Breast epithelium (tissue), 4 donors: ENCODE measurements at places on chromosomes 7 and 10.
A peak's percentile ranks its signal among the peaks of the same experiment; 100 is the strongest.

DNA sequence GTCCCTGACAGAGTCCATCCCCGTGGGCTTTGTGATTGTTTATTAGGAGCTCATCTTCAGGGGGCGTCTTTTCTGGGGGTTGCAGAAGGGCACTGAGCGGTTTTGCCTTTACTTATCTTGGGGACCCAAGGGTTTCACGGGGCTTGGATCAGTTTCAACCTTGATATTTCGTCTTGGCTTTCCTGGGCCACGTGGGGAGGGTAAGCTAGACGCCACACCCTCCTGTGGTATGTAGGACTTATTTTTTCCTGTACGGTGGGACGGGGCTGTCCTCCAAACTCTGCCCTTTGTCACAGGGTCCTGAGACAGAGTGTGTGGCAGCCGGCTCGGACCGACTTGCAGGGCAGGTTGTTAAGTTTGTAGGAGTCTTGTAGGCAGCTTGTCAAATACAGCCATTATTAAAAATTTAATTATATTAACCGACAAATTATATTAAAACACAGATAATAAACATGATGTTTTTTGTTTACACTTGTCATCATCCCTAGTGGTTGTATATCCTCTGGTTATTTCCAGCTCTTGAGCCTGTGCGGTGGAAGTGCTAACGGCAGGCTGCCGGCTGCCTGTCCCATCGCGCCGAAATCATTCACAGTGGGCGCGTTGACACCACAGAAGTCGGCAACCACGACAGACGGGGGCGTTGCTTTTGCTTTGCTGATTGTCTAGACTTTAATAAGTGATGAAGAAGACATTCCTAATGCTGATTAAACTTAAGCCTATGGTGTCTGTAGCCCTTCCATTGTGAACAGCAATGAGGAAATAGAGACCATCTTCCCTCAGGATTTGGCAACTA lies 193.2 kb downstream of the DNAJB6 start:
- peak; percentile 30 for DNase-seq

GRCh38 chr7:38129162-38129561 lies 48.9 kb upstream of the STARD3NL start:
- no peak for DNase-seq

DNA sequence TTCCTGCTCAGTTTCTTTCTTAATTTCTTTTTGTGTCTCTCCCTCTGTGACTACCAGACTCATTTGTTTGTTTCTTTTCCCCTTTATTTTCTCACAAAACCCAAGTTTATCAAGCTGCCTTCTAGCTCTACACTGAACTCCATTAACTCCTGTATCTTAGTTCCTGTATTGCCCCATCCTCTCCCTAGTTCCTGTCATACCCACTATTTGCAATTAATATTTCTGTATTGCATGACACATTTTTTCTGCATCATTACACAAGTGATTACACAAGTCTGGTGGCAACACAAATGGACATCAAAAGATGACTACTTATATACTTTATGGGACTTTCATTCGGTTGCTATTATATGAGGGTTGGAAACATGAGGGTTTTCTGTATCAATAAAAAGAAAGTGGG lies 26.9 kb upstream of the OR9A4 start:
- DNase-seq = no peak

- no peak for DNase-seq
Measured at GRCh38 chr7:77954773-77955555, 156.4 kb downstream of the PHTF2 start.

GRCh38 chr7:130461272-130461671 lies 20.5 kb upstream of the CEP41 start:
- no peak for DNase-seq

DNA sequence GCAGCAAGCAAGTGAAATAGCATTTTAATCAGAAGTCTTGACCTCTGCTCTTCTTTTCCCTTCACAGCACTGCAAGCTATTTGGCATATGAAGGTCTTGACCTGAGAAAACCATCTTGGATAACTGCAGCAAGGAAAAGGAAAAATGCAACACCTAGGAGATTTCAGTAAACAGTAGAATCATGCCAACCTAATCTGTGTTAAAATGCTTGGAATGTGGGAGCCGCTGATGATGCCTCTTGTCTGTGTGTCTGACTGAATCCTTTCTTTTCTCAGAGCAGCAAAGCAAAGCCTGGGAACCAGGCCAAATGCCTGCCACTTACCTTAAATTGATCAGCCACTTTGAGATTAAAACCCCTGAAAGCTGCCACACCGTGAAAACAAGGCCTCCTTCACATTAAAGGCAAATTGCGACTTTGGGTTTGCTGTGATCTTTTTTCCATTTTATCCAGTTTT lies 80.4 kb upstream of the CDK6 start:
- DNase-seq = no peak

GRCh38 chr7:80313067-80313626 lies 178.5 kb downstream of the GNAI1 start:
- DNase-seq = no peak

- no peak for DNase-seq
Measured at GRCh38 chr10:45235798-45236220, 79.6 kb downstream of the OR13A1 start.

- DNase-seq = no peak
Measured at GRCh38 chr7:80161466-80161865, 26.8 kb downstream of the GNAI1 start.

DNA sequence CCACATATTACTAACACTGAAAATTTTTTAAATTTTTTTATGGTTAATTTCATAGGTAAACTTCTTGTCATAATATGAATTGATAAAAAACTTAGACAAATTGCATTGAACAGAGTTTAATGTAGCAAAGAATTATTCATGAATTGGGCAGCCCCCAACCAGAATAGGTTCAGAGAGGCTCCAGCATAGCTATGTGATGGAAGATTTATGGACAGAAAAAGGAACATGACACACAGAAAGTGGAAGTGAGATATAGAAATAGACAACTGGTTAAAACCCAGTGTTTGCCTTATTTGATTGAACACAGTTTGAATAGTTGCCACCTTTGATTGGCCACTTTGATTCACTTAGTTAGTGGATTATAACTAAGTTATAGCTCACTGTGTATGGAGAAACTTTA lies 87.2 kb downstream of the AHR start:
- DNase-seq = no peak

DNA sequence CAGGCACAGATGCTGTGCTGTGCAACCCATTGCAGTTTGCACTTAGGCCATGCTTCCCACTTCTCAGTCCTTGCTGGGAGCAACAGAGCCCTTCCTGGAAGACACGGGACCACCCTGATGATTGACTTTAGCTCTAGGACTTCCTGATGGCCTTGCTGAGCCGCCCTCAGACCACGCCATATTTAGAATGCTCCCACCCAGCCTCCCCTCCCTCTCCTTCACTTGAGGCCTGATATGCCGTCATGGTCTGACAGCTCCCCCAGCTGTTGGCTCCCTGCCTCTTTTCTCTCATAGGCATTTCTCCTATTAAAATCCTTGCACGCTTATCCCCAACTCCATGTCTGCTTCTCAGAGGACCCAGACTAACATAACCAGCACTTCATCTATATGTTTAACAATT lies 29.4 kb upstream of the GATAD1 start:
- no peak for DNase-seq

GRCh38 chr7:48438206-48438605 lies 266.9 kb downstream of the ABCA13 start:
- no peak for DNase-seq

DNA sequence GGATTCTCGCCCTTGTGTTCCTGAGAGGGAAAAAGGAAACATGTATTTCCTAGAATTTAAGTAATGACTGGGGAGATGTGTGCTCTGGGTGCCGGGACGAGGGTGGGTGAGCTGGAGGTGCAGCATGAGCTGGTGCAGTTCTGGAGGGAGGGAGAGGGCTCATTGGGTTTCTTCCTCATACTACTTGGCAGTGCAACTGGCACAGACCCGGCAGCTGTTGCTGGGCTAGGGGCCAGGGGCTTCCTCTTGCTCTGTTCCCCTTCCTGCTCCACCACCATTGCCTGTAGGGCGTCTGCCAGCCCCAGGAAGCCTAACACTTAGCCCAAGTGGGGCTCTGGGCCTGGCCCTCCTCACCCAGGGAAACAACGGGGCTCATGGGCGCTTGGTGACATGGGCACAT lies 5.9 kb downstream of the RET start:
- no peak for DNase-seq

GRCh38 chr10:59754951-59755350 lies 1.7 kb upstream of the MRLN start:
- no peak for DNase-seq

DNA sequence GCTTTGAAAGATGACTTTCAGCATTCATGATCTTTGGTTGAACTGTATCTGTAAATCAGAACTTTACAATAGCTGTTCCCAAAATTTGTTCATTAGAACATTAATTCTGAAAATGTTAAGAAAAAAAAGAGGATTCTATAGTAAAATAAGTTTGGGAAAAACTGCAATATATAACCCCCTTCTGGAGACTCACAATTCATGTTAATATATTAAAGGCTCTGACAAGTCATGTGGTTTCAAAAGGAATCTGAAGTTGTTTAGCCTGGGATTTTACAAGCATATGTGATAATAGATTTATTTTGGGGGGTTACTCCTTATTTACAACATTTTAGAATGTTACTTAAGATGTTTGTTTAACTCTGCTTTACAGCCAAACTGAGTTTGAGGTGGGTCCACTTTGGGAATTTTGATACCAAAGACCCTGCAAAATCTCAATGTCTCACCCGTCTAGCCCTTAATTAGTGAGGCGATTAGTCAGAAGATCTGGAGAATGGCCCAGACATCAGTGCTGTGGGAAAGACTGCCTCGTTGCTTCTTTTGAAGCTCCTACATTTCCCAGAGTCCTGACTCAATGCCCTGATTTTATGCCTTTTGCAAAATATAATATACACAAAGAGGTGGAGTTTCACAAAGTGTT lies 40.0 kb downstream of the CDK1 start:
- DNase-seq = no peak

DNA sequence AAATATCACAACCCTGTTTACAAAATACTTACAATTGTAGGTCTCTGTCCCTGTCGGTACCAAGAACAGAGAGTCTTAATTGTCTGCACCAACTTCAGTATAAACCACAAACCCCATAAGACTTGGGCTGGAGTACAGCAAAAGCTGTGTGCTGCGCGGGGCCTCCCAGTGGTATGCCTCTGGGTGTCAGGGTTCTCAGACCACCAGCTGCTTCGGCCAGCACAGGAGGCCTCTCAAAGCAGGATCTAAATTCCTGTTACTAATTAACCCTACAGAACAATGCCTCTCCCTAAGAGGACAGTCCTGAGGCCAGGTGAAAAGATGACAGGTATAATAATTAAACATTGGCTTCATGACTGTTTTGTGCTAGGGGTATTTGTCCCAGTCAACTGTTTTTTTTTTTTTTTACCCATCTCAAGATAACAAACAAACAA lies 957 bp upstream of the SVIL start:
- DNase-seq = no peak

GRCh38 chr10:128400564-128400963 lies 274.3 kb upstream of the MKI67 start:
- DNase-seq = no peak

DNA sequence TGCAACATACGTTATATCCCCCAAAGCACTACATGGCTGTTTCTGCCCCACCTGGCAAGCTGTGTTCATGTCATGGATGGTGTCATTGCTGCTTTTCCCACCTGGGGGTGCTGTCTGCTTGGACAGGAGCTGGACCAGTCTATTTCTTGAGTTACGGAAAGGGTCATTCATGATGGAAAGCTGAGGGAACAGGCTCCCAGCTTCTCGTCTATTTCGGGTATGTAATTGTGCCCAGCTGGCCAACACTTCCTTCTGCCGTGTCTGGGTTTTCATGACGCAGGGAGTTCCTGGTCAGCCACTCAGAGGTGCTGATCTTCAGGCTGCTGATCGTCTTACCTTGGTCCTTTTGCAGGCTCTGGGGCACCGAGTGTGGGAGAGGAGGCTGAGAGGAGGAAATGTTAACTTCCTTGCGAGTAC lies 8.6 kb downstream of the BTBD16 start:
- DNase-seq = no peak

GRCh38 chr7:17362439-17363105 lies 64.1 kb downstream of the AHR start:
- no peak for DNase-seq

GRCh38 chr7:40629891-40630290 lies 495.1 kb downstream of the SUGCT start:
- no peak for DNase-seq

- DNase-seq = no peak
Measured at GRCh38 chr10:97490592-97490991, 7.6 kb downstream of the MMS19 start.

GRCh38 chr10:15123749-15124184 lies 26.6 kb downstream of the RPP38 start:
- no peak for DNase-seq

GRCh38 chr7:5714657-5715337 lies 66.7 kb downstream of the RNF216 start:
- no peak for DNase-seq

- DNase-seq = no peak
Measured at GRCh38 chr7:35647171-35647574, 47.8 kb downstream of the HERPUD2 start.

- peak; percentile 26 for DNase-seq
Measured at GRCh38 chr10:98170249-98171117, 36.0 kb downstream of the R3HCC1L start.

GRCh38 chr10:125057158-125058001 lies 103.0 kb downstream of the CTBP2 start:
- peak; percentile 67 for DNase-seq

DNA sequence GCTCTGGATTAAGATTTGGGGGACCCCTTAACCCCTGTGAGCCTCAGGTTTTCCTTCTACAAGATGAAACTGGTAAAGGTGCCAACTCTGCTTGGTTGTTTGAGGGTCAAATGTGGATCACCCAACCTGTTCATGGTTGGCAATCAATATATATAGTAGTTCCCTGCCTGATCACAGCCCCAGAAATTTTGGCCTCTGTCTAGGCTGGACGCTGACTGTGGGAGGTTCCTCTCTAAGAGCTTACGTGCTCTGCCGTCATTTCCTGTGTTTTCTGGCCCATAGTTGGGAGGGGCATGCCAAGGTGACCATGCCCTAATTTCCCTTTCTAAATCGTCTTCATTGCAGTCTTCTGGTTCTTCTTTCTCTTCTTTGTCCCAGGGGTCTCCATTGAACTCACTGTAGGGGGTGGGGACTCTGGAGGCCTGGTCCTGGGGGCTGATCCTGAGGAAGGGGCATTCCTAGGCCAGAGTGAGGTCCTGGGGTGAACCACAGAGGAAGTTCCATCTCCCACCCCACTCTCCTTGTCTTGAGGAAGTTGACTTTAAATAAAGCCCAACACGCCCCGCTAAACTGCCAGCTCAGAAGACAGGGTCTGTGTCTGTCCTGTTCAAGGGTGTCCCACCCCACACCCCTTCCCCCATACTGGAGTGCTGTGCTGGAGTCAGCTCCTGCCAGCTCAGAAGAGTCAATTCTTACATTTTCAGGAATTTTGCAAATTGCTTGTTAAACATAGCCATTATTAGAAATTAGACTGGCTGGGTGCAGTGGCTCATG lies 98.9 kb upstream of the SDK1 start:
- DNase-seq = no peak

GRCh38 chr10:9060314-9060713 lies 1005.8 kb downstream of the GATA3 start:
- no peak for DNase-seq

DNA sequence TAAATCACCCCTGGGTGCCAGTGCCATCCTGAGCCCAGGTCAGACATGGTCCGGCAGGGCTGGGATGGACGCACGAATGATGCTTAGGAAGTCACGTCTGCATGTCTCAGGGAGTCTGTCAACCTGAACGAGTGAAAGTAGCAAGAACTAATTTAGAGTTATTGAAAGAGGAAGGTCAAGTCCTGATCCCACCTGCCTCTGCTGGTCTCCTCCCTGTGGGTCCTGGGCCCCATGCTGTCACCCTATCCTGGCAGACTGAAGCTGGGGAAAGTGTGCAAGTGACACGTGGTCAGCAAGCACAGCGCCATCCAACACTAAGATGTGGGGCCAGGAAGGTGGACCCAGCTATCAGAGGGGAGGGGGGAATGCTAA lies 26.1 kb upstream of the GRID1 start:
- no peak for DNase-seq
